ENCODE measurements at places on chromosomes 1 and 21. TPM values are rescaled to one million over a fixed set of nuclear protein-coding genes. Genes with fewer than 3 reads are reported as not detected.

The KRTAP10-6 gene
- polyA plus RNA-seq = not detected

The SFN gene
- 0.55 TPM for polyA plus RNA-seq

The TLR5 gene
- polyA plus RNA-seq = 5.9 TPM

The SPRR2F gene
- not detected for polyA plus RNA-seq

GRCh38 chr1:200473698-200474371 lies 64.0 kb upstream of the ZNF281 start:
- peak; percentile 46 for DNase-seq

DNA sequence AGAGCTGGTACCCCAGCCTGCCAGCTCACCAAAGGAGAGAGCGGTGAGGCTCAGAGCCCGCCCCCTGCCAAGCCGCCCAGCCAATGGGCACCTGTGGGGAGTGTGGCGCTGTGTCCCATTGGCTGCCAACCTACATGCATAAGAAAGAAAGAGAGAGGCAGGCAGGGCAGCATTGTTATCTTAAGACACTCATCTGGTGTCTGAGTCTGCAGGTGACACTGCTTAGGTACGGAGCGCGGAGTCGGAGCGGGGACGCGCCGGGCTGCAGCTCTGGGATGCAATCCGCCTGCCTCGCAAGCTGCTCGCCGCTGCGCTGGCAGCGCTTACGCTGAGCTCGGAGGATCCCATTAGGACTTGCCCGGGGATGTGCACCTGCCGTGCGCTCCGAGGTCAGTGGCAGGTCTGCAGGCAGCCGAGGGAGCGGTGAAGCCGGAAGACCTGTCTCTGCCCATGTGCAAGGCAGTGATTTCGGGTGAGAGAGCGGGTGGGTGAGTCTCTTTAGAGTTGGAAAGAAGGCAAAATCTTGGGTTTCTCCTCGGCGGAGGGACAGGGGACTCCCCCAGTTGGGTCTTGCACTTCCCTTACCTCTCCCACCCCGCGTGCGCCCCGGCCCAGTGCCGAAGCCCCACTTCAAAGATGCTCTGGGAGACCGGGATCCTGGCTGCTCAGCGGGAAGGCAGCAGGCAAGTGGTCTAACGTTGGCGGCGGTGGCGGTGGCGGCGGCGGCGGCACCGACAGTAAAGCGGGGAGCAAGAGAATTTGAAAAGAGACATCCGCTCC lies at the start of gene BRINP2:
TSS of gene BRINP2 (plus strand) at position 203 of the 780 bp plus-strand sequence. CDS start 58,919 bp downstream, outside the sequence.
- peak; percentile 55 for DNase-seq

DNA sequence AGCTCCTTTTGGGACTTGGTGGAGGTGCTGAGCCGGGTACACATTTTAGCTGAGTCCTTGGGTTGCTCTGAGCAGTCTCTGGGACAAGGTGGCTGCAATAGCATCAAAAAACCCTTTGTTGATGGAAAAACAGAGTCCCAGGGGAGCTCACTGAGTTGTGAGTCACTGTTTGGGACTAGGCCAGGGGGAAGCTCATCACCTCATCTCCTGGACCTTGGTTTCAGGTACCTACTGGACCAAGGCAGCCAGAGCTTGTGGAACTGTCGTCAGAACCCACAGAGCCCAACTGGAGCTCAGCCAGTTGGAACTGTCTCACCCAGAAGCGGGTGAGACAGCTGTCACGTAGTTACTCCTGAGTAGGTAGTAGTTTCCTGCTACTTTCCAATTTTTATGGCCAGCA lies 146.7 kb downstream of the HLX start:
- no peak for DNase-seq

- DNase-seq = no peak
Measured at GRCh38 chr1:23469372-23469982, 14.5 kb downstream of the ASAP3 start.

DNA sequence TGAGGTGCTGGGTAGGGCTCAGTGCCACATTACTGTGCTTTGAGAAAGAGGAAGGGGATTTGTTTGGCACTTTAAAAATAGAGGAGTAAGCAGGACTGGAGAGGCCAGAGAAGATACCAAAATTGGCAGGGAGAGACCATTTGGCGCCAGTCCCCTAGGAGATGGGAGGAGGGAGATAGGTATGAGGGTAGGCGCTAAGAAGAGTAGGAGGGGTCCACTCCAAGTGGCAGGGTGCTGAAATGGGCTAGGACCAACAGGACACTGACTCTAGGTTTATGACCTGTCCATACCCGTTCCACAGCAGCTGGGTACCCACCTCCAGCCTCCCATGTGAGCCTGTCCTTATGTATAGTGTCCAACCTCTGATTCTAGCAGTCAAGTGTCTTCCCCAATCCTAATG lies 1.0 kb upstream of the CRTC2 start:
- DNase-seq = no peak

- DNase-seq = no peak
Measured at GRCh38 chr1:25534410-25534788, 9.0 kb upstream of the LDLRAP1 start.

Data from left kidney (tissue), 8 donors.